ENCODE measurements at places on chromosomes 5 and 9. TPM values are rescaled to one million over a fixed set of nuclear protein-coding genes. Genes with fewer than 3 reads are reported as not detected.

- H3K27ac ChIP-seq, result no peak overlapping the region
- no peak for DNase-seq
- no peaks in the 10 kb centered on the region for H3K27me3 ChIP-seq
- no peaks in the 10 kb centered on the region for H3K36me3 ChIP-seq
Measured at GRCh38 chr5:27172693-27173092, 134.3 kb upstream of the CDH9 start.

- no peaks in the 10 kb centered on the region for H3K27me3 ChIP-seq
- H3K36me3 ChIP-seq, result no peaks in the 10 kb centered on the region
- no peak for DNase-seq
- no peak overlapping the region for H3K4me3 ChIP-seq
- H3K27ac ChIP-seq, result no peak overlapping the region
Measured at GRCh38 chr5:151718646-151719045, 31.9 kb upstream of the SPARC start.

DNA sequence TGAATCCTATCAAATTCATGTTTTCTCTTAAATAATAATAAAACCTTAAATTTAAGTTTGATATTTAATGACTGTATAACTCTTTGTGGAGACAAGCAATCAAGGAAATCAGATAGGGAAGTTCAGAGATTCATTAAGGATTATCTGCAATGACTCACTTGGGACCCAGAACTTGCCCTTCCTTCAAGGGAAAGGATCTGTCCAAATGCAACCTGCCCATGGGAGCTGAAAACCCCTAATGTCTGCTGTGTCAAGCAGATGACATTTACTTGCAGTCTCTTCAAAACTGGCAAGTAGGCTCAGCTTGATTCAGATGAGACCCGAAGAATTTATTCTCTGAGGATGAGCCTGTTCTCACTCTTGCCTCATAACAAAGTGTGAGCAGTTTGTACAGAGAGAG, 1577.6 kb downstream of the EFNA5 start:
- no peaks in the 10 kb centered on the region for H3K27me3 ChIP-seq
- no peaks in the 10 kb centered on the region for H3K36me3 ChIP-seq
- DNase-seq, result no peak
- H3K4me3 ChIP-seq, result no peak overlapping the region

DNA sequence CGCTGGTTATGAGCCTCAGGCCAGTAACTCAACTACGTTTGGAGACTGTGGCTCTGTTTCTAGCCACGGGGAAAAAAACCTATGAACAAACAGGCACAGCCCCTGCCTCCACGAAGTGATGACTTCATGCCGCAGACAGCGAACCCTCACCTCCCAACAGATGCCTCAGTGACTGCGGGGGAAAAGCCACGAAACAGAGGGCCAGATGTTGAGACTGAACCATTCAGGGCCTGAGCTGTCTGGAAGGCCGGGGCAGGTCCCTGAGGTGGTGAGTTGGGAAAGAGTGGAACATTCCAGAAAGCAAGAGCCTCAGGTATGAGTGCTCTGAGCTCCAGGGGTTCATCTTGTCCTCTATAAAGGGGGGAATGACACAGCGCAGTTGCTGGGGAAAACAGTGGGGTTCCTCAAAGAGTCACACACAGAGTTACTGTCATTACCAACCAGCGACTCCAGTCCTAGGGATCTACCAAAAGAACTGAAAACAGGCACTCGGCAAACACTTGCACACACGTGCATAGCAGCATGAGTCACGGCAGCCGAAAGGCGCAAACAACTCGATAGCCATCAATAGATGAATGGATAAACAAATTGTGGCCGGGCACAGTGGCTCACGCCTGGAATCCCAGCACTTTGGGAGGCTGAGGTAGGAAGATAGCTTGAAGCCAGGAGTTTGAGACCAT, 15.3 kb downstream of the PLPP7 start:
- H3K4me1 ChIP-seq, result peaks cover under 1% of the 10 kb centered on the region
- no peaks in the 10 kb centered on the region for H3K36me3 ChIP-seq
- no peak overlapping the region for H3K4me3 ChIP-seq
- H3K27me3 ChIP-seq, result no peaks in the 10 kb centered on the region
- no peak overlapping the region for H3K27ac ChIP-seq
- no peak for DNase-seq

Gene TAF11L10
- polyA plus RNA-seq, result not detected

Gene ANKRD18B
- polyA plus RNA-seq, result not detected

DNA sequence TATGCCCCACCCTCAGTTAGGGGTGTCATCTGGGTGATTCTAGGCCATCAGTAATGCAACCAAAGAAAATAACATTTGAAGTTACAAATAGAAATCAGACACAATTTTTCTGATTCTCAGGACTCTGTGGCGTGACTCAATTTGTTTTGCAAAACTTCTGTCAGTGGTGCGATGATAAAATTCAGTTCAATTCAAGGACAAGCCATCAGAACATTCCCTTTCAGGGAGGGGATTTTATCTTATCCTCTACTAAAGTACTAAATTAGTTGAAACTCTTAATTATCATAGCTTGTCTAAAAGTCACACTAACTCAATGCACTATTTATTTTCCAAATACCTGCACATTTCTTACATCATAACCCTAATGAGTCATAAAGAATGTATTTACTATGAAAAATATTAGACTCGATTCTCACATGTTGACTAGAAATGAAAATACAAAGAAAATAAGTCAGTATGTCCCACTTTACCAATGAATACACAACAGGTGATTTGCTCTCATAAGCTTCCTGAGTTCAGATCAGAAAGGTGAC, 28.2 kb downstream of the HTR4 start:
- DNase-seq, result no peak
- no peaks in the 10 kb centered on the region for H3K27me3 ChIP-seq
- no peak overlapping the region for H3K4me3 ChIP-seq
- peaks cover 1% of the 10 kb centered on the region for H3K4me1 ChIP-seq

- no peaks in the 10 kb centered on the region for H3K4me1 ChIP-seq
- no peak overlapping the region for H3K4me3 ChIP-seq
- no peaks in the 10 kb centered on the region for H3K36me3 ChIP-seq
- no peak for DNase-seq
- H3K27me3 ChIP-seq, result no peaks in the 10 kb centered on the region
Measured at GRCh38 chr5:1439388-1440097, 5.7 kb downstream of the SLC6A3 start.

Gene ESM1
- polyA plus RNA-seq, result not detected

GRCh38 chr5:2544003-2544402, 207.5 kb downstream of the IRX2 start:
- H3K4me1 ChIP-seq, result no peaks in the 10 kb centered on the region
- H3K27ac ChIP-seq, result no peak overlapping the region
- H3K36me3 ChIP-seq, result no peaks in the 10 kb centered on the region

GRCh38 chr5:54834121-54834842, 151.1 kb downstream of the ESM1 start:
- H3K27ac ChIP-seq, result no peak overlapping the region
- DNase-seq, result no peak
- H3K36me3 ChIP-seq, result no peaks in the 10 kb centered on the region
- H3K4me1 ChIP-seq, result peaks cover 6% of the 10 kb centered on the region
- no peaks in the 10 kb centered on the region for H3K27me3 ChIP-seq

DNA sequence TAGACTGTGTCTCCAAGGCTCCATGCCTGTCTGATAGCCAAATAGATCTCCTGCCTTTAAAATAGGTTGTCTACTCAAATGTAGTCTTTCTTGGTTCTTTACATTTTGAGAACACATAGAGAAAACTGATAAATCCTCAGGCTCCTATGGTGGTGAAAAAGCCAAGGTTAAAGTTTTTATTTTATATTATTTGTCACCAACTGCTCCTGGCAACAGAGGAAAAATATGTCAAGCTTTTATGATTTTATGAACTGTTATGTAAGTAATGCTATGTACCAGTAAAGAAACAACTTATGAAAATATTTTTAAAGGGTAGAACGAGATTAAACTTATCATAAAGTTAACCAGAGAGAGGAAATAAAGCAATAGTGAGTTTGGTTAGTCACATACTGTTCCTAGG, 222.8 kb downstream of the NR2F1-AS1 start:
- no peaks in the 10 kb centered on the region for H3K36me3 ChIP-seq
- no peak overlapping the region for H3K4me3 ChIP-seq
- no peak for DNase-seq
- H3K27me3 ChIP-seq, result no peaks in the 10 kb centered on the region
- no peaks in the 10 kb centered on the region for H3K4me1 ChIP-seq

Gene UHRF2
- 12.8 TPM for polyA plus RNA-seq

Gene MARCHF11
- polyA plus RNA-seq, result not detected

DNA sequence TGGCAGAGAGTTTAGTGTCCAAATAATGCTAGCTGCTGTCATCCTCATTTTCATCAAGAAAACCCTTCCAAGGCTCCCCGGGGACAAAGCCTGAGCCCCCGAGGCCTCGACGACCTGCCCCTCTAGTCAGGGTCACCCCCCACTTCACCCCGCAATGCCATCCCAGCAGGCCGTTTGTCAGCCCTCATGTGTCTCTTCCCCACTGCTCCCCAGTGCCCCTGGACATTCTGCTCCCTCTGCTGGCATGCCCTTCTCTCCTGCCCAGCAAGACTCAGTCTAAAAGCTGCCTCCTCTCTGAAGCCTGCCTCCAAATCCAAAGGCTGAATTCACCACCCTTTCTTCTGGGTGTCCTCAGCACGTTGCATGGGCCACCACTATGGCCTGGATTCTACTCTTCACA, 59.3 kb downstream of the PAX5 start:
- no peak overlapping the region for H3K4me3 ChIP-seq
- DNase-seq, result no peak
- no peaks in the 10 kb centered on the region for H3K27me3 ChIP-seq
- no peaks in the 10 kb centered on the region for H3K36me3 ChIP-seq
- H3K27ac ChIP-seq, result no peak overlapping the region

DNA sequence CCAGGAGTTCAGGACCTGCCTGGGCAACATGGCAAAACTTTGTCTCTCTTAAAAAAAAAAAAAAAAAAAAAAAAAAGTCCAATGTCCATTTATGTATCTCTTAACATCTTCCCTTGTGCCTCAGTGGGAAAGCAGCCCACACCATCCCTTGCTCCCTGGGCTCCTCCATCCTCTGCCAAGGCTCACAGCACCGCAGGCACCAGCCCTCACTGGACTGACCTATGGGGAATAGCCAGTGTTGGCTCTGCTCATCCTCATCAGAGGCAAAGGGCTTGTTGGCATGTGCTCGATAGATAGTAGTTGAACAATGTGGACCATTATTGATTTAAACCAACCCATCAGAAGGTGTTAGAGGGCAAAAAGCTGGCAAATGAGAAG, 61.8 kb upstream of the LRRTM2 start:
- H3K36me3 ChIP-seq, result no peaks in the 10 kb centered on the region
- H3K4me1 ChIP-seq, result no peaks in the 10 kb centered on the region
- no peak overlapping the region for H3K27ac ChIP-seq
- no peak overlapping the region for H3K4me3 ChIP-seq
- DNase-seq, result no peak
- H3K27me3 ChIP-seq, result no peaks in the 10 kb centered on the region

GRCh38 chr5:144036476-144036875, 134.0 kb downstream of the YIPF5 start:
- H3K4me3 ChIP-seq, result no peak overlapping the region
- no peak for DNase-seq
- no peaks in the 10 kb centered on the region for H3K36me3 ChIP-seq
- no peaks in the 10 kb centered on the region for H3K27me3 ChIP-seq
- no peak overlapping the region for H3K27ac ChIP-seq

Gene RORB
- not detected for polyA plus RNA-seq

Gene IRX4
- not detected for polyA plus RNA-seq

GRCh38 chr9:16236311-16236710, 634.2 kb downstream of the BNC2 start:
- H3K4me3 ChIP-seq, result no peak overlapping the region
- H3K36me3 ChIP-seq, result no peaks in the 10 kb centered on the region
- DNase-seq, result no peak

Gene CEL
- polyA plus RNA-seq, result not detected

DNA sequence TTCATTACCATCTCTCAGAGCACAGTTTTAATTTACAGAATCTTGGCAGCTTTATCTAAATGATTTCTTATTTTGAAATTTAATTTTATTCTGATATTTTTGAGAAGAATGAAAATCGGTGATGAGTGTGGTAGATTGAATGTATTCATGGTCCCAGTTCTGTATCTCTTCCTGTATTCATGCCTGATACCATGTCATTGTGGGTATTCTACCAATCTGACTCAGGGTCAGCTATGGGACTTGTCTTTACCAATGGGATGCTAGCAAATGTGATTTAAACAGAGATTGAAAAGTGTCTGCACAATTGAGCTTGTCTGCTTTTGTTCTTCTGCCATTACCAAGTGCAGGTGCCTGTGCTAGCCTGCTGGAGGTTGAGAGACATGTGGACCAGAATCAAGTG, 17.8 kb upstream of the ZNF618 start:
- H3K4me3 ChIP-seq, result no peak overlapping the region
- no peaks in the 10 kb centered on the region for H3K36me3 ChIP-seq
- H3K4me1 ChIP-seq, result no peaks in the 10 kb centered on the region
- DNase-seq, result no peak
- H3K27me3 ChIP-seq, result no peaks in the 10 kb centered on the region
- H3K27ac ChIP-seq, result no peak overlapping the region

- DNase-seq, result no peak
- H3K4me3 ChIP-seq, result no peak overlapping the region
- H3K4me1 ChIP-seq, result no peaks in the 10 kb centered on the region
- no peaks in the 10 kb centered on the region for H3K36me3 ChIP-seq
- H3K27ac ChIP-seq, result no peak overlapping the region
Measured at GRCh38 chr9:99713838-99714306, 107.8 kb upstream of the NR4A3 start.

- no peaks in the 10 kb centered on the region for H3K4me1 ChIP-seq
- DNase-seq, result no peak
- H3K36me3 ChIP-seq, result no peaks in the 10 kb centered on the region
- no peak overlapping the region for H3K27ac ChIP-seq
Measured at GRCh38 chr9:22645893-22646292, 199.3 kb downstream of the DMRTA1 start.

GRCh38 chr9:98580956-98581355, 127.8 kb downstream of the GABBR2 start:
- H3K27me3 ChIP-seq, result no peaks in the 10 kb centered on the region
- H3K4me3 ChIP-seq, result no peak overlapping the region
- H3K4me1 ChIP-seq, result no peaks in the 10 kb centered on the region
- DNase-seq, result no peak
- no peaks in the 10 kb centered on the region for H3K36me3 ChIP-seq
- no peak overlapping the region for H3K27ac ChIP-seq

DNA sequence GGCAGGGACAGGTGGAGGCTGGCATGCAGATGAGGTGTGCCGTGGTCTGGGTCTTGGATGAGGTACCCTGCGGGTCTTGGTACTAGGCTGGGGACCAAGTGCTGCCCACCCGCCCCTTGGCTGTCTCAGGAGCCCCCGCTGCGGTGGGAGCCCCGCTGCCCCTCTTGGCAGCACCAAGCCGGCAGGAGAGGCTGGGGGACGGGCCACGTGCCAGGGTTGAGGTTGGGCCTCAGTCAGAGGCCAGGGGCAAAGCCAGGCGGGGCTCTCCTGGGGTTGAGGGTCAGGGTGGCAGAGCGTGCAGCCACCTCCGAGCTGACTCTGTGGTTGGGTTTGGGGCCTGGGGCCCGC, 2.0 kb downstream of the CARD9 start:
- no peaks in the 10 kb centered on the region for H3K36me3 ChIP-seq
- H3K27me3 ChIP-seq, result no peaks in the 10 kb centered on the region
- no peak overlapping the region for H3K4me3 ChIP-seq
- H3K27ac ChIP-seq, result no peak overlapping the region

Measured in naive thymus-derived CD4-positive, alpha-beta T cell (primary cell).